ENCODE measurements at places on chromosomes 3 and 15. TPM values are rescaled to one million over a fixed set of nuclear protein-coding genes. Genes with fewer than 3 reads are reported as not detected.

TNFAIP8L3 gene
- total RNA-seq, result not detected

GOLGA8M gene
- not detected for total RNA-seq

SIN3A gene
- total RNA-seq, result 45.4 TPM

C3orf49 gene
- total RNA-seq, result not detected

DNA sequence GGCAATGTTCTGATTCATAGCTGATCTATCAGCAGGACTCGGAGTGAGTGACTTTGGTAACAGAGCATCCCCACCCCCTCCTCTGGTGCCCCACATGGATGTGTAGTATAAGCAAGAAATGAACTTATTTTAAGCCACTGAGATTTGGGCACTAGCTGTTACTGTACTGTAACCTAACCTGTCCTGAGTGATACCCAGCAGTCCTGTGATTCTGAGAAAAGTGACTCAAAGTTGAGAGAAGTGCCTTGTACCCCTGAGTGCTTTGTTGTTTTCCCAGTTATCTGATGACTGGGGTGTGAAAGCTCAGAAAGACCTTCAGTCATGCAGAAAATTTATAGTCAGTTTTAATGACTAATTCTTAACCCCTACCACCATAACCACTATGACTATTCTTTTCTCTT, 439.9 kb upstream of the RBMS3 start:
- H3K27me3 ChIP-seq, result no peaks in the 10 kb centered on the region
- no peaks in the 10 kb centered on the region for H3K36me3 ChIP-seq
- DNase-seq, result no peak
- H3K4me1 ChIP-seq, result peaks cover 8% of the 10 kb centered on the region
- no peak overlapping the region for H3K27ac ChIP-seq

DNA sequence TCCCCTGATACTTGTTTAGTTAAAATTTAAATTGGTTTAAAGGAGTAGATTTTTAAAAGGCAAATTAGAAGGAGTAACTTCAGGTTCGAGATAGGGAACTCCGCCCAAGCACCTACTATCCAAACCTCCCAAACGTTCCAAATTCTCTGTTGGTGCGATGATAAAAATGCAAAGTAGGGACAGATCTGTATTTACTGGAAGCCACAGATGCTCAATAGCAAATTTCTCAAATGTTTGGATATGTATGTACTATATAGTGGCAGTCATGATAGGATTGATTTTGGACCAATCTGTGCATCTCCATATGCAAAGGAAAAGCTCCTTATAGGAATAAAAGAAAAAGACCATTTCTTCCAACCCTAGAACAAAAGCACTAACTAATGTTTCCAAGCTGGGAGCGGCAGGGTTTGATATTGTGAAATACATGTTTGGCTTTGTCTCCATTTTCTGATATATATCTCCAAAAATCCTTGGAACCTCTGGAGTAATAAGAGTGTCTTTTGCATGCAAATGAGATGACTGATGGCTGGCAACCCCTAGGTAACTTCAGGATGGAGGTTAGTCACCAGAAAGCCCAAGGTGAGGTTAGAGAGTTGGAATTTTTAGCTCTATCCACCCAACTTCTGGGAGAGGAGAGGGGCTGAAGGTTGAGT, 15.6 kb downstream of the RTP2 start:
- H3K27me3 ChIP-seq, result no peaks in the 10 kb centered on the region
- H3K4me3 ChIP-seq, result no peak overlapping the region
- no peaks in the 10 kb centered on the region for H3K36me3 ChIP-seq
- H3K27ac ChIP-seq, result no peak overlapping the region
- no peak for DNase-seq

DNA sequence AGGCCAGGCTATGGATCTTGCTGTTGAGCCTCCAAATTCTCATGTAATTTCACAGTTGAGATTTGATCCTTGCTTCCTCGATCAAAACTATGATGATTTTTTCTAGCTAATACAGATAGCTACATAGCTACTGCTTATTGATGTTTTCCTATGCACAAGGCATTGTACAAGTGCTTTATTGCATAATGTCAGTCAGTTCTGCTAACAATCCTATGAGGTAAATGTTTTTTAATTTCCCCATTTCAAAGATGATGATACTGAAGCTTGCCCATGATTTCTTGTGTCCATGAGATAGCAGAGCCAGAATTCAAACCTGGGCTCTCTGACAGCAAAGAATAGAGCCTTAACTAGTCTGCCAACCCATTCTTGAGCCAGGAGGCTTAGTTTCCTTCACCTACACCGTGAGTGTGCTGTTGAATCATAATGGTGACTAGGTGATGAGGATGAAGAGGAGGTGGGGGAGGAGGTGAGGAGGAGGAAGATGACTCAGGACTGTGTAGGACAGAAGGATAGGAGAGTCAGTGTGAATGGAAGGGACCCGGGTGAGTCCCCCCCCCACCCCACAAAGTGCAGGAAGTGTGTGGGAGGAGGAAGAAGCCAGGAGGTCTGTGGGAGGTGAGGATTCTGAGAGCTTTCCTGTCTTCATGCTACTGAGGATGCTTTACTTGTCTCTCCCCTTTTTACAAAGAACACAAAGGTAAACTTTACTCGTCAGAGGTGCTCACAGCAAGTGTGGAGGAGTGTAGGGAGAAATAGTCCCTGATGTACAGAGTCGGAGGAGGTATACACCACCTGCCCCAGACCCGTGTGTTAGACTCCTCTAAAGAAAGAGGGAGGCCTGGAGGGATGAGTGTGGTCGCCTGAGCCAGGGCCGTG, 3.6 kb downstream of the TAGLN3 start:
- H3K36me3 ChIP-seq, result peaks cover 17% of the 10 kb centered on the region
- peaks cover 59% of the 10 kb centered on the region for H3K4me1 ChIP-seq
- H3K4me3 ChIP-seq, result peak overlapping the region; percentile 92
- DNase-seq, result no peak
- H3K27ac ChIP-seq, result peak overlapping the region; percentile 98

GRCh38 chr15:66826507-66826906, 124.5 kb downstream of the SMAD6 start:
- no peak overlapping the region for H3K4me3 ChIP-seq
- H3K27ac ChIP-seq, result no peak overlapping the region
- H3K27me3 ChIP-seq, result peaks cover 4% of the 10 kb centered on the region
- H3K4me1 ChIP-seq, result no peaks in the 10 kb centered on the region
- no peak for DNase-seq

DNA sequence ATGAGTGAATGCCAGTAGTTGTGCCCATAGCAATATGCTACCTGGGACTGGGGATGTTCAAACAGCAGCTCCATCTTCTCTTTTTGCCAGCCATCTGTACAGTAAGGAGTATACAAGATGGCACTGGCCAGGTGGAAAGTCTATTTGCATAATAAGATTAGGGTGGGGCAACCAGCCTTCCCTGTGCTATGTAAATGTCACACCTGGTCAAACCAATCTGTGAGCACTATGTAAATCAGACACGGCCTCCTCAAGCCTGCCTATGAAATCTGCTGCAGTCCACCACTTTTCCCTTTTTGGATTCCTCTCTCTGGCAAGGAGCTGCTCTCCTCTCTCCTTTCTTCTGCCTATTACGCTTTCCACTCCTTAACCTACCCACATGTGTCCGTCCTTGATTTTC, 53.0 kb downstream of the C3orf80 start:
- DNase-seq, result no peak
- H3K27ac ChIP-seq, result no peak overlapping the region
- H3K36me3 ChIP-seq, result no peaks in the 10 kb centered on the region
- H3K4me3 ChIP-seq, result no peak overlapping the region

GRCh38 chr3:105829871-105830622, 38.8 kb downstream of the CBLB start:
- peaks cover 30% of the 10 kb centered on the region for H3K4me1 ChIP-seq
- H3K27ac ChIP-seq, result no peak overlapping the region

DNA sequence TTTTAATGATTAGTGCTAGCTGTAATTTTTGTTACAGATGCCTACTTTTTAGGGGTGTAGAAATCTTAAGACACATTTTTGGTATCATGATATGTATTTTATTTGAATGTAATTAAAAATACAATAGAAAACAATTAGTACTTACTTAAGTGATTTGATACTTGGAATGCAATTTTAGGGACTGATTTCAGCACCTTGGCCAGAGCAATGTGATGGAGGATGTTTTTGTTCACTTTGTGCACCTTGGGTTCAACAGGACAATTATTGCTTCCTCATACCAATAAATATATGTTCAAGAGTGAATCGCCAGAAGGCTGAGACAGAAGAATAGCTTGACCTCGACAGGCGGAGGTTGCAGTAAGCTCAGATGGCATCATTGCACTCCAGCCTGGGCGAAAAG, 22.3 kb downstream of the GMNC start:
- no peaks in the 10 kb centered on the region for H3K27me3 ChIP-seq
- H3K27ac ChIP-seq, result no peak overlapping the region
- no peak for DNase-seq
- no peaks in the 10 kb centered on the region for H3K4me1 ChIP-seq
- H3K4me3 ChIP-seq, result no peak overlapping the region

DNA sequence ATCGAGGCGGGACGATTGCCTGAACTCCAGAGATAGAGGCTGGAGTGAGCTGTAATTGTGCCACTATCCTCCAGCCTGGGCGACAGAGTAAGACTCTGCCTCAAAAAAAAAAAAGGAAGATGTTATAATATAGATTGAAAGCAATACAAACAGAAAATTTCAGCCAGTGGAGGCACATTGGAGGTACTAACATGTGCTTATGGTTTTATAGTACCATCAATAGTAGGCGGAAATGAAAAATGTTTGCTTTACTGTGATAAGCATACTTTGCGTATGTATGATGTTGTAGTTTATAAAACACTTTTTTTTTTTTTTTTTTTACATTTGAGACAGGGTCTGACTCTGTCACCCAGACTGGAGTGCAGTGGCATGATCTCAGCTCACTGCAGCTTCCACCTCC, 8.8 kb downstream of the RAD54L2 start:
- no peaks in the 10 kb centered on the region for H3K27me3 ChIP-seq
- no peak for DNase-seq
- no peaks in the 10 kb centered on the region for H3K36me3 ChIP-seq
- no peak overlapping the region for H3K27ac ChIP-seq

DNA sequence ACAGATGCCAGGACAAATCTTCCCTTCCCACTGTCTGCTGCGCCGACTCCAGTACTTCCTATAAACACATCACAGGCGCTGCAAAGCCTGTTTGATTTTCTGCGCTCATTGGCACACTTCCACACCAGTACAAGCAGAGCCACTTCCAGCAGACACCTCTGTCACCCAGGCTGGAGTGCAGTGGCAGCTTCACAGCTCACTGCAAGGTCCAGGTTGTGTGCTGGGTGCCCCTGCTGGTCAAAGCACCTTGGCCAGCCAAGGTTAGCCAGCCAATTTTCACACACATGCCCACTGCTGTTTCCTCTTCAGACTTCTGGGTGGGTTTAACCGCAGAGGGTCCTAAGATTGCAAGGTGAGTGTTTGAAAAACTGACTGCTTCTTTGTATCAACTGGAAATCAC, 4.9 kb downstream of the CHDH start:
- H3K27me3 ChIP-seq, result peaks cover 13% of the 10 kb centered on the region
- peaks cover 22% of the 10 kb centered on the region for H3K4me1 ChIP-seq
- no peak overlapping the region for H3K27ac ChIP-seq
- no peak for DNase-seq
- no peaks in the 10 kb centered on the region for H3K36me3 ChIP-seq

DNA sequence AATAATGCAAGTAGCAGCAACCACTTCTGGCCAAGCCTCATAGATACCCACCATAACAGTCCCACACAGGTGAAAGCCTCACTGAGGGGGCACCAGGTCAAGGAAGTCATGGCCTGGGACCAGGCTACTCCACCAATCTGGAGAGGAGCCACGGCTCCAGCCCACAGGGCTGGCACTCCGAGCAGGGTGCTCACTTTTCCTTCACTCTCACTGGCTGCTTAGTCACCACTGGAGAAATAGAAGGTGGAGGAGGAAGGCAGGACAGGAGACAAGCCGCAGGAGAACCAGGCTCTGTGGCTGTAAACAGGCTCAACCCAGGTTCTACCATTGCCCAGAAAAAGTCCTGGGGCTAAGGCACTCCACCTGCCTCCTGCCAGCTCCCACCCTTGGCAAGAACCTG, 1.2 kb downstream of the USP19 start:
- H3K27ac ChIP-seq, result no peak overlapping the region
- no peak for DNase-seq
- H3K4me1 ChIP-seq, result no peaks in the 10 kb centered on the region
- peak overlapping the region; percentile 93 for H3K4me3 ChIP-seq

DNA sequence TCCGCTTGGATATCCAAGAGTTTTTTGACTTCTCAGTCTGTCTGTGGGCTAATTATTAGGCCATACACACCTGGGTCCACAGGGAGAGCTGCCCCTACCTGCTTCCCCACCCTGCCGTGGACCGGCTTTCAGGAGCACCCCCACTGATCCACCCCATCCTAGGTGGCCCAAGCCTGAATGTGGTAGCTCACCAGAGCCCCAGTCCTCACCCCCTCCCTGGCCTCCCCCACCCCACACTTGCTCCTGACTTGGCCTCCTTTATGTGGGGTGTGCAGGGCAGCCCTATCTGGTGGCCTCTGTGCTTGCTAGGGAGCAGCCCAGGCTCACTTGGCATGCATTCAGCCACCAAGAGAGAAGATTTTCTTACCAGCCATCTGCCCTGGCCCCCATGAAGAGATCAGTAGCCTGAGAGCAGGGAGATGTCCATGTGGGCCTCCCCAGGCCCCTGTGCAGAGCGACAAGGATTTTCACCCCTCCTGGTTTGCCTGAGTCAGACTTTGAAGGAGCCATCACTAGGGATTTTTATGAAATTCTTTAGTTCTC, 11.2 kb downstream of the LRRK1 start:
- no peak overlapping the region for H3K27ac ChIP-seq
- H3K4me3 ChIP-seq, result no peak overlapping the region
- peaks cover 12% of the 10 kb centered on the region for H3K4me1 ChIP-seq
- H3K27me3 ChIP-seq, result peaks cover 4% of the 10 kb centered on the region
- H3K36me3 ChIP-seq, result peaks cover 6% of the 10 kb centered on the region

DNA sequence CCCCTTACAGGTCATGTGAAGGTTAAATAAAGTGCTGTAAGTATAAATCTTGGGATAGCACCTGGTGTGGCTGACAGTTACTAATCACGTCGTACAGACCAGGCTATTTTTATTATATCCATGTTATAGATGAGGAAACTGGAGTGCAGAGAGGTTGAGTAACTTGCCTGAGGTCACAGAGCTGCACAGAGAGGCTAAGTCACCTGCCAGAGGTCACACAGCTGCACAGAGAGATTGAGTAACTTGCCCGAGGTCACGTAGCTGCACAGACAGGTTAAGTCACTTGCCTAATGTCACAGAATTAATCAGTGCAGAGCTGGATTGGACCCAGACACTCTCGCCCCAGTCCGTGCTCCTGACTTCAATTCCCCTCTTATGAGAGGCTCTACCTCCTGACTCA, 171.5 kb downstream of the NUP210 start:
- H3K27me3 ChIP-seq, result peaks cover 4% of the 10 kb centered on the region
- H3K4me3 ChIP-seq, result no peak overlapping the region

DNA sequence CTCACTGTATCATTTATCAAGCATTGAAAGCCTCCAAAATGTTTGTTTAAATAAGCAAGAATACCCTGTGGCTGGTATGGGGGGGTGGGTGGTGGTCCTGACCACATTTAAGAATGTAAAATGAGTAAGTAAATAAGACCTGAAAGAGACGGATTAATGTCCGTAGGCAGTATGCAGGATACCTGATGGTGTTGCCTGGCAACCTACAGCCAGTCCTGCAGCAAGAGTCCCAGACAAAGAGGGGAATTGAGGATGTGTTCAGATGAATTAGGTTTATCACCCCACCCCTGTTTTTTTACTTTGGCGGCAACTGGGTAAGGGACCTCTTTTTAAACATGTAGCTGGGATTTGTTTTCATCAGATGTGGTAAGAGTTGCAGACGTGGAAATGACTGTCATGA, 99.8 kb upstream of the BFSP2 start:
- no peak overlapping the region for H3K27ac ChIP-seq
- no peak for DNase-seq
- H3K4me1 ChIP-seq, result peaks cover 24% of the 10 kb centered on the region
- H3K36me3 ChIP-seq, result peaks cover 5% of the 10 kb centered on the region
- H3K4me3 ChIP-seq, result no peak overlapping the region

GRCh38 chr15:57084192-57084591, 165.7 kb downstream of the TCF12 start:
- no peak overlapping the region for H3K4me3 ChIP-seq
- H3K27me3 ChIP-seq, result no peaks in the 10 kb centered on the region
- no peak for DNase-seq
- H3K27ac ChIP-seq, result no peak overlapping the region
- no peaks in the 10 kb centered on the region for H3K36me3 ChIP-seq
